ENCODE measurements at places on chromosomes 7 and 10.
A peak's percentile ranks its signal among the peaks of the same experiment; 100 is the strongest.

GRCh38 chr10:84241185-84241790, at the start of gene LRIT1:
TSS of gene LRIT1 (minus strand) at chr10:84241546. CDS start at chr10:84241439, 107 bp downstream.
- DNase-seq, result no peak

DNA sequence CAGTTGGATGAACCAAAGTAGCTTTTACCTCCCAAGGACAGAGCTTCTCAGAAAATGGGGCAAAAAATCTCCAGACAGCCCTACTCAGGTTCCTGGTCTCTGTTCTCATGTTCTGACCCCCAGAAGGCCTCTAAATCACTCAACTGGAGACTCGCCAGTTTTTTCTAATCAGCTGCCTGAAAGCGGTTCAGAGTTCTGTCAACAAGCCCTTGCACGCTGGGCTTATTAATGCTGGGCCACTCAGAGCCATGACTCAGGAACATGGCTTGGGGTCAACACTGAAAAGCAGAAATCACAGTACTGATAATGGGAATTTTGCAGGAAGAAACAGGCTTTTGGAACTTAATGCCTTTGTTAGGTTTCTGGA, 15.3 kb downstream of the ECHDC3 start:
- DNase-seq, result no peak

DNA sequence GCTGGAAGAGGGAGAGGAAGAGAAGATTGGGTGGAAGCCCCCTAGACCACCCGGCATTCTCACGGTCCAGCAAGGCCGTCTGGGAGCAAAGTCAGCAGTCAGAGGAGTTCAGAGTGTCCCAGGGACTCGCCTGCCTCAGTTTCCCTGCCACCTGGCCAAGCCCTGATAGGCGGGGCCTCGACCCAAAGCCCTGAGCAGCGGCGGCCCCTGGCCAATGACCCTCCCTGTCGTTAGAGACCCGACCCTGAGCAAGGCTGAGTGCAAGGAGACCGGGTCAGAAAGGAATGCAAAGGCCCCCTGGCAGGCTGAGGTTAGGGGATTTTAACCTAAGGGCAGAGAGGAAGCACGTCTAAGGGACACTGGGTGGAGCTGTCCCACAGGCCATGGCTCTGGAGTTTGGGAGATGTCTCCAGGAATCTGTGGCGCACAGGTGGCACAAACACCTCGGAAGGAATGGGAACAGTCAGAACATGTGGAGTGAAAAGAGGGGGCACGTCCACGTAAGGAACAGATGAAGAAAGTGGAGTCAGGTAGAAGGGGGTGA, 196.8 kb upstream of the PDE1C start:
- DNase-seq, result no peak

GRCh38 chr7:157825325-157825724, 488.5 kb downstream of the DNAJB6 start:
- DNase-seq, result no peak

DNA sequence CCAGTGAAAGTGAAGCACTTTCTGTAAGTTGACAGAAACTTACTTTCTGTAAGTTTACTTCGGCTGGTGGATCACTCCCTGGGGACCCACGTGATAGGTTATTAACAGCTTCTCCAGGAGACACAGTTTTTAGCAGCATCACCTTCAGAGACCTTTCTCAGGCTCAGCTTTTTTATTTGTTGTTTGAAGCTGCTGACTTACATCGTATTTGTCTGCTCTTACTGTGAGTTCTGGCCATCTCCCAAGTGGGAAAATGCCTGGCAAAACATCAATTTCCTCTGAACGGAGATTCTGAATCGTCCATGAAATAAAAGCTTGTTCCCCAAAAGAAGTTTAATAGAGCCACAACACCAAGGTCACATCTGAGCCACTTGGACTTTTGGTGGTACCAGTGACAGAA, 178.7 kb upstream of the PODXL start:
- DNase-seq, result no peak

DNA sequence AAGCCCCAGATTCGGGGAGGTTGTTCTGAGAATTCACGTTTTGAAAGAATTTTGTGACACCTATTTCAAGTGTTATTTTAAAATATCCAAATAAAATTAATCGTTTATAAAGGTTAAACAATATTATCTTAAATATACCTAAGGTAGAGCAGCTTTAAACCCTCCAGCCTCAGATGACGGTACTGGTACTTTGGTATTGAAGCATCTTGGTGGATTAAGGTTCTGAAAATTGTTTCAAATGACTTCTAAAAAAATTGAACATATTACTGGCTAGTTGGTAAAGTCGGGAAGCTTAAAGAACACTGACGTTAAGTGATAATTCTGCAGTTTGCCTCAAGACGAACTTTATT, 392 bp upstream of the HUS1 start:
- DNase-seq, result no peak

DNA sequence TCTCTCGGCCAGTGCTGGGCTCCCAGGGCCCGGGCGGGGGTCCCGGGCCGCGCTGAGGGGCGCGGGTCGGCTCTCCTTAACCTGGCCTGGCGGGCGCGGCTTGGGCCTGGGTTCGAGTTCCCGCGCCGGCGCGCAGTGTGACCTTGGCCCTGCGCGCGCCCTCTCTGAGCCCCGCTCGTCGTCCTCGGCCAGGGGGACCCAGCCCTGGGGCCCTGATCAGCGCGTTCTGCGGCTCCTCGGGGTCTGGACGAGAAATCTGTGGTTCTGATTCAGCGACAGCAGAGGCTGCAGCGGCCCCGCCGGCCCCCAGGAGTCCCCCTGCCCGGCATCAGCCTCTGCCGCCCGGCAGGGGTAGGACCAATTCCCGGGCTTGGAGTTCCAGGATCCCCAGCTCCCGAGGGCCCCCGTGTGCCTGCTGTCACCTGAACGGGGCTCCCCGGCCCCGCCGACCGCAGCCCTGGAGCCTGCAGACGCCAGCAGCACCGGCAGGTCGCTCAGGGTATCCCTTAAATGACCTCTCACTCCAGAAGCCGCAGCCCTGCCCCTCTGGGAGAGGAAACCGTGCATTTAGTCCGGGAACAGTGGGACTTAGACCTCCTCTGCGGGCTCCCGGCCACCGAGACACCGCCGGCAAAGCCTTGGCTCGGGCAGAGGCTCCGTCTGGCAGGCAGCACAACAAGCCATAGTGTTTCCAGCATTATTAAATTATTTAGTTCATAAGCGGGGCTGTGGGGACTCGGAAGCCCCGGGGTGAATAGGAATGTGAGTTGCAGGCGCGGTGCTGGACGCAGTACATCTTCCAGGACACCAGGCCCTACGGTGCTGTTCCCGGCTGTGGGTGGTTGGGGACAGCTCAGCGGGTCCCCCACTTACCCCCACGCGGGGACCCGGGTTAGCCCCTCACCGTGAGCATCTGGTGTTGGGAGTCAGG, 572 bp downstream of the CHST12 start:
- DNase-seq, result peak; percentile 29

DNA sequence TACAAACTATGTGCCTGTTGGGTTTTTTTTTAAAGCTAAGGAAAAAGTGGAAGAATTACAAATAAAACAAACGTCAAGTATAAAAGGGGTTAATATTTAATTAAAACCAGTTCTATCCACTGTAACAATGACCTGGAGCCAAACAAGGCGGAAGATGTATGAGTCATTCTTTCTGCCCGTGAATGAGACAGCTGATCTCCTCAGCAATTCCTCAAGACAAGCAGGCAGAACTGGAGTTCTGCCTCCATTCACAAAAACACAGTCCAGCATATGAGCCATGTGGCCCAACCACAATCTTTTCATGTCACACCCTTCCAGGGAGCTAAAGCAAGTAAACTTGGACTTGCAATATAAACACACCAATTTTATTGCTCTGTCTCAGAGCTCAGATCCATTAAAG, 8.4 kb downstream of the ETV1 start:
- no peak for DNase-seq

DNA sequence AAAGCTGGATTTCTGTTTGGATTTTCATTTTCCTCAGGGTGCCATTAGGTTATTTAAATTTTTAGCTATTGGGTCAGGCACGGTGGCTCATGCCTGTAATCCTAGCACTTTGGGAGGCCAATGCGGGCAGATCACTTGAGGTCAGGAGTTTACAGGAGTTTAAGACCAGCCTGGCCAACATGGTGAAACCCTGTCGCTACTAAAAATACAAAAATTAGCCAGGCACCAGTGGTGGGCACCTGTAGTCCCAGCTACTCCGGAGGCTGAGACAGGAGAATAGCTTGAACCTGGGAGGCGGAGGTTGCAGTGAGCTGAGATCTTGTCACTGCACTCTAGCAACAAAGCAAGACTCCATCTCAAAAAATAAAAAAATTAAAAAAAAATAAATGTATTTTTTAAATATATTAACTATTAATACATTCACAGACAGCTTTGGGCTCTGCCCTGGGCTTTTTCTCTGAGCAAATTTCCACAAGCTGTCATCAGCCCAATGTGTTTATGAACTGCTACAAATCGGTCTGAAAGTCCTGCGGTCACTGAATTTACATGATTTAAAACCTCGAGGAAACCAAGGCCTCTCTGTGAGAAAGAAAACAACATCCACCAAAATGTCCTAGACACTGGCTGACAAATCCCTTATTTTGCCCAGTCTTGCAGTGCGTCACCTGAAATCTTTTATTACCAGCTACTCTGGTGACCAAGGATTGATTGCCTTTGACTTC, 19.2 kb upstream of the PLEKHS1 start:
- no peak for DNase-seq
